ENCODE measurements at places on chromosomes 5 and 9.
A peak's percentile ranks its signal among the peaks of the same experiment; 100 is the strongest.

- no peak for DNase-seq
Observed at GRCh38 chr5:140312791-140313189, 9.9 kb upstream of the PFDN1 start.

DNA sequence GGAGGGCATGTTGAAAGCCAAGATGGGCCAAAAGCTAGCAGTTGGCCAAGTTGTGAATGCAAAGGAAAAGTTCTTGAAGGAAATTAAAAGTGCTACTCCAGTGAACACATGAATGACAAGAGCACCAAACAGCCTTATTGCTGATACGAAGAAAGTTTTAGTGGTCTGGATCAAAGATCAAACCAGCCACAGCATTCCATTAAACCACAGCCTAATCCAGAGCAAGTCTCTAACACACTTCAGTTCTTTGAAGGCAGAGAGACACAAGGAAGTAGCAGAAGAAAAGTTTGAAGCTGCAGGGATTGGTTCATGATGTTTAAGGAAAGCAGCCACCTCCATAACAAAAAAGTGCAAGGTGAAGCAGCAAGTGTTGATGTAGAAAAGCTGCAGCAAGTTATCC is 71.6 kb downstream of the ERCC6L2 start:
- DNase-seq, result no peak

GRCh38 chr9:127525401-127526188 is 74.3 kb downstream of the LRSAM1 start:
- no peak for DNase-seq

- no peak for DNase-seq
Observed at GRCh38 chr5:5078009-5078897, 61.9 kb upstream of the ADAMTS16 start.

GRCh38 chr9:4805191-4805918 is 12.6 kb downstream of the RCL1 start:
- DNase-seq, result no peak

- DNase-seq, result no peak
Observed at GRCh38 chr9:19615036-19615624, 173.7 kb downstream of the SLC24A2 start.

- no peak for DNase-seq
Observed at GRCh38 chr9:100602342-100602801, 24.5 kb downstream of the CAVIN4 start.

DNA sequence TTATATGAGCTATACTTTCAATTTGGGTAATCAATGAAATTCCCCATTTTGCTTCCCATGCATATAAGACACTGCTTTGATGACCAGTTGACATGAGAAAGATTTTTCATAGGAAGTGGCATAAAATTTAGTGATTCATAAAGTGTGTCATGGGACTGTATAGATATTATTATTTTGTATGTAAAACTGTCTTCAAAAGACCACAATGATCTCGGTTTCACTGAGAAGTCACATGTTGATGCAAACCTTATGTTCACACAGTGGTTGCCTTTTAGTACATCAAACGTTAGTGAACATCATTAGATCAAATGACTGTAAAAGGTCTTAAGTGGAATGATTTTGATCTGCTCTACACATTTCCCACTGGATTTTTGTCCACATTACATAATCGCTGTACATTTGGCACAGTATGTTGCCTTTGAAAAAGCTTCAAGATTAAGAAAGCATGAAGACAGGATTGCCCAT is 349.2 kb upstream of the MEF2C start:
- DNase-seq, result no peak

GRCh38 chr5:174790906-174791305 is 66.5 kb downstream of the MSX2 start:
- no peak for DNase-seq

- no peak for DNase-seq
Observed at GRCh38 chr5:16612007-16612406, 4.8 kb downstream of the RETREG1 start.

DNA sequence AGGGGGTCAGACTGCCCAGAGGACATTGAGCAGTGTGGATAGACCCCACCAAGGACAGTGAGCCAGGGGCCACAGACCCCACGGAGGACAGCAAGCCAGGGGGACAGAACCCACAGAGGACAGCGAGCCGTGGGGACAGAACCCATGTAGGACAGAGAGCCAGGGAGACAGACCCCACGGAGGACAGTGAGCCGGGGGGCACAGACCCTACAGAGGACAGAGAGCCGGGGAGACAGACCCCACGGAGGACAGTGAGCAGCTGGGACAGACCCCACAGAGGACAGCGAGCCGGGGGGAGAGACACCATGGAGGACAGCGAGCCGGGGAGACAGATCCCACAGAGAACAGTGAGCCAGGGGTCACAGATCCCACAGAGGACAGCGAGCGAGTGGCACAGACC is 3.4 kb upstream of the ZDHHC11 start:
- no peak for DNase-seq

GRCh38 chr5:72234265-72234700 is 85.8 kb downstream of the MRPS27 start:
- DNase-seq, result no peak

DNA sequence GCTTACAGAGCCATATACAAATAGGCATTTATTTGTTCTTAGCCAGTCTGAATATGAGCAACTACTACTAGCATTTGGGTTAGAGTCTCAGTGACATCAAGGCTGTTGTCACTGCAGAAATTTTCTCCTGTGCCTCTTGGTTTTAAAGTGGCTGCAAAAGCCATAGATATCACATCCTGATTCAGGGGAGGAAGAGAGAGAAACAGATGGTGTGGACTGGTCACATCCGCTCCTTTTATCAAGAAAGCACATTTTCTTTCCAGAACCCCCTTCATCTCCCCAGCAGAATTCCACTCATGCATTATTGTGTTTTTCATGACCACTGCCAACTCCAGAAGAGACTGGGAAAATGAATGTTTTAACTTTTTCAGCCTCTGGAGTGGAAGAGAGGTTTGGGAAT is 69.8 kb downstream of the PTTG1 start:
- no peak for DNase-seq

DNA sequence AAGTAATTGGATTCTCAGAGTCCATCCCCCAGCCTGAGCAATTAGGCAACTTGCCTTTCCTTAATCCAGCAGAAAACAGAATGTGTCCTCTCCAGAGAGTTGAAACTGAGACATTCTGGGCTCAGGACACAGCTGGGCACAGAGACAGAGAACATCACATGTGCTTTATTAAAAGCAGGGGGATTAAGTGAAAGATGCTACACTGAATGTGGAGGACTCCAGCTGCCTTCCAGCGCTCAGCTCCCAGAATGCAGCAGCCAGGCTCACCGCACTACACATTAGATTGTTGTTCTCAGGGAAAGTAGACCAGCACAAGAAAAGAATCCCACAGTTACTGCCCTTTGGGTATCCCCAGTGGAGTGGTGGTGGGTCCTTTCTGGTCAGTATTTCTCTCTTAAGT is 141.6 kb upstream of the IL12B start:
- DNase-seq, result no peak

GRCh38 chr5:74865804-74866595 is at the start of gene FAM169A:
Gene FAM169A (minus strand): TSS chr5:74866387. CDS start chr5:74841676, 24,711 bp downstream.
- peak; percentile 14 for DNase-seq

Measured in stimulated activated CD8-positive, alpha-beta memory T cell treated with anti-CD3 and anti-CD28 coated beads, Interleukin-15, amount 100 ng/mL, for 1 hour (primary cell).